ENCODE measurements at places on chromosomes 7 and 10.

GRCh38 chr7:100975371-100975821 is 6.0 kb downstream of the MUC12 start:
- DNase-seq = no peak

DNA sequence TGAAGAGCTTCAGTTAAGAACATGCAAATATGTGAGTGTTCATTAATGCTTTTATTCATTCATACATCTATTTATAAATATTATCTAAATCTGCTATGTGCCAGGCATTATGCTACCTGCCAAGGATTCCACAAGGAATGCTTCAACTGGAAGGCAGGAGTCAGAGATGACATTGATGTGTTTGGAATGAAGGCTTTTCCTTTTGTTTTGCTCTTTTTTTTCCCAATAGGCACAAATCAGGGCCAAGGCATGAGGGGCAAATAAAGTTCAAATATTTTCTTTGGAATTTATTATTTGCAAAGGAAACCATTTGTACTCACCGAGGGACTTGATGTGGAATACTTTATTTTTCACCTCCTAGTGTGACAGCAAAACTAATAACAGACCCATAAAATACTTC is 530.3 kb downstream of the ARL4A start:
- no peak for DNase-seq

GRCh38 chr10:83917537-83918506 is 221.5 kb upstream of the GHITM start:
- DNase-seq = no peak

DNA sequence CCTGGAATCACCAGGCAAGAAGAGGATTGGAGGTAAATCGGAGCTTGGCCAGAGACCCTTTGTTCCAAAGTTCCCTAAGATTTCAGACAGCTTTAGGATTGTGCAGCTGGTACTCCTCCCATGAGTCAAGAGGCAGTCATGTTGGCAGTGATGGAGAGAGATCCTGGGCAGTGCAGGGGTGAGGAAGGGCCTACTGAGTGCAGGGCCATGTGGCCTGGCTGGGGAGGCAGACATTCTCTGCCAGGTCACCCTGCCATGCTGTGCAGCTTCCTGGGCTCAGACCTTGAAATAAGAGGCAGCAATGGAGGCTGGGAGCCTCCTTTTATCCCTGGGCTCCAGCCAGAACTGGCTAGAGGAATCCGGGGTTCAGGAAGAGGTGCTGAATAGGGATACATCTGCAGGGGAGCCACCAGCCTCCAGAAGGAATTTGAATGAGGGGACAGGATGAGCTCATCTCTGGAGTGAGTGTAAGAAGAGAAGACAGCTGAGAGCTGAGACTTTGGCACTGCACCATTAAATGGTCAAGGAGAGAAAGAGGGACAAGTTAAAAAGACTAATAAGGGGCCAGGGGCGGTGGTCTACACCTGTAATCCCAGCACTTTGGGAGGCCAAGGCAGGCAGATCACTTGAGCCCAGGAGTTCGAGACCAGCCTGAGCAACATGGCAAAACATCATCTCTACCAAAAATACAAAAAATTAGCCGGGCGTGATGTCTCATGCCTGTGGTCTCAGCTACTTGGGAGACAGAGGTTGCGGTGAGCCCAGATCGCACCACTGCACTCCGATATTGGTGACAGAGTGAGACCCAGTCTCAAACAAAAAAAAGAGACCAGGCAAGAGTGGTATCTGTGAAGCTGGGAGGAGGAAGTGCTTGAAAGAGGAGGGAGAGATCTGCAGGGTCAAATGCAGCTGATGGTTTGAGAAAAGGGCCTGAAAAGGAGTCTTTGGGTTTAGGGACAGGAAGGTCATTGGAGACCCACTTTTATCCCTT is 12.0 kb downstream of the SFTPD start:
- DNase-seq = no peak

- no peak for DNase-seq
Measured at GRCh38 chr7:382043-382400, 92.1 kb downstream of the FOXL3 start.

GRCh38 chr7:15306296-15306695 is 255.5 kb downstream of the AGMO start:
- DNase-seq = no peak

DNA sequence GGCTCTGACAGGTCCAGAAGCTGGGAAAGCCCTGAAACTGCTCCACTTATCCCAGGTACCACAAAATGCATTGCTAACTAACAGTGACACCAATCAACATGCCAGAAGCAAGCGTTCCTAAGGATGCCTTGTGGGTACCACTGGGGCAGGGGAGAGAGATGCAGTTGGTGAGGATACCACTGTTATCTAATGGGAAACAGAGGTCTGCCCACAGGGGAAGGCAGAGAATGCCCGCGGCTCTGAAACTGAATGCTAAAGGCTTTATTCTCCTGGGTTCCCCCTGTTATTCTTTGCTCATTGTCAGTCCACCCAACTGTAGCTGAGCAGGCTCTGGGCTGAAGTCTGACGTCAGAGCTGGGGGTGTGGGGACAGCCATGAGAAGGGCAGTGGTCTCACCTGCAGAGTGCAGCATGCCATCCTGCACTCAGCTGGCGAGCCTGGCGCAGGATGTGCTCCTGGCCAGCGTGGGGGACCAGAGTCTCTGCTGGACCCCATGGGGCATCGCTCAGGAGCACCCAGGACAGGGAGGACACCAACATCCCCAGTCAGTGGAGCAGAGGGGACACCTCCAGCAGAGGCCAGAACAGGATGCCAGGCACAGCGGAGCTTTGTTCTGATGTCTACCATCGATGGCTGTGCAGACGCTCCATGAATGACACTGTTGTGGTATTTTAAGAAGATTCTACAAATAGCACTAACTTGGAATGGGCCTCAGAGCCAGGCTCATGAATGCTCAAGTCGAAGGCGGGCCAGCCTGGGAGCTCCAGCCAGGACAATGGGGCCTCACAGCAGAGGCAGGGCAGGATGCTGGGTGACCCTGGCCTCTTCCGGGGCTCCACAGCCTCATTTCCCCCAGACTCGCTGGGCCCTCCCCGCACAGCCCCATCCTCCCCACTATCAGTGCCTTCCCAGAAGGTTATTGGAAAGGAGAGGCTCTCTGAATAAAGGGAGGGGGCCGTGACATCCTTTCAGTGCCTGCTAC is 95.8 kb downstream of the ARHGAP22 start:
- no peak for DNase-seq

DNA sequence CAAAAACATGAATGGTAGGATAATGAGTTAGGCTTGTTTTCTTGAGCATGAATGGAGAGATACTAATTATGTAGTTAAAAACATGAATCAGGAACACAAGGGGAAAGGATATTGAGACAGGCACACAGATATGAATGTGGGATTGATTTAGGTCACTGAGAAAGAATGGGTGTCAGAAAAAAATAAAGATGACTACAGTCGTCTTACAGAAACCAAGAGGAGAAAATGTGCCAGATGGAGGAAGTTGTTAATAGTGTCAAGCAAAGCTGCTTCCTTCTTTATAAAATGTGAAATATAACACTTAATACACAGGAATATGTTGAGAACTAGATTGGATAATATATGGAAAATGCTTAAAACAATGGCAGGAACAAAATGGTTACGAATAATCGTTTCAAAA is 173.3 kb upstream of the BET1 start:
- no peak for DNase-seq

- no peak for DNase-seq
Measured at GRCh38 chr7:67990003-67990402, 993.4 kb downstream of the TYW1 start.

DNA sequence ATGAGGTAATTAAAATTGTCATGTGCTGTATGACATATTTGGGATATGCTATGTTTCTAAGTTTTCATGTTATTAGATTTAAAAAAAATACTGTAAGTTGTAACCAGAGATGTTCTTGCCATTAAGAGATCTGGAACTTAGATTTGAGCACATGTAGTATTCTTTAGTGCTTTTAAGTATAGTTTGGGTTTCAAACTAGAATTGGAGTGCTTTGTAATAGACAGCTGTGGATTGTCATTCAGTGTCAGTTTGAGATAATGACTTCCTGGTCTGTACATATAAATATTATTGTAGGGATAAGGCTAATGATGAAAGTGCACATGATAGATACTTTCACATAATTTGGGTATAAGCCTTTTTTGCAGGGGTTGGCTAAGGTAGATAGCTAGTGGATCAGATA is 936.2 kb downstream of the CNTNAP2 start:
- no peak for DNase-seq

GRCh38 chr7:11328309-11328708 is 354.6 kb downstream of the PHF14 start:
- DNase-seq = no peak

DNA sequence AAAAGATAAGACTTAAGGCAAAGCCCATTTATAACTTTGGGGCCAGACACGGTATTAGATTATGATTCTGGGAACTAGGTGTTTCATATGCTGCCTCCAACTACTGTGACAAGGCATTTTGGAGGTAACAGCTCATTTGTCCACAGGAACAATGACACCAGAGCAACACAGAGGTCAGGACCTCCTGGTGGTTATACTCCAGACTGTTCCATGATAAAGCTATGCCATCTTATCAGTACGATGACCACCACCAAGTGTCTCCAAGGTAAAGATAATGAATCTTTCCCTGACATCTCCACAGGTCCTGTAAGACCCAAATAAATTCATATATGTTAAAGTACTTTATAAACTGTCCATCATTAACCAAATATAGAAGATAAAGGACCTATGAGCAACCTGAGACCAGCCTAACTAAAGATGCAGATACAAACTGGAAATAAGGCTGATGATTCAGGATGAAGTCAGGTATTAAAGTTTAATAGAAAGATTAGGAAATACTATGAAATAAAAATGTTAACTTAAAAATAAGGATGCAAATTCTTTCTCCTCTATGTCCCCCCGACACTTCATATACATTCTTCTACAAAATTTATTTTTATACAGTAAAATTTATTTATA is 26.2 kb downstream of the CUL2 start:
- no peak for DNase-seq

- DNase-seq = no peak
Measured at GRCh38 chr10:86962981-86963310, 4.5 kb downstream of the SNCG start.

- no peak for DNase-seq
Measured at GRCh38 chr10:132514821-132515520, 22.6 kb upstream of the INPP5A start.

GRCh38 chr7:111138586-111138985 is 47.7 kb downstream of the LRRN3 start:
- no peak for DNase-seq

DNA sequence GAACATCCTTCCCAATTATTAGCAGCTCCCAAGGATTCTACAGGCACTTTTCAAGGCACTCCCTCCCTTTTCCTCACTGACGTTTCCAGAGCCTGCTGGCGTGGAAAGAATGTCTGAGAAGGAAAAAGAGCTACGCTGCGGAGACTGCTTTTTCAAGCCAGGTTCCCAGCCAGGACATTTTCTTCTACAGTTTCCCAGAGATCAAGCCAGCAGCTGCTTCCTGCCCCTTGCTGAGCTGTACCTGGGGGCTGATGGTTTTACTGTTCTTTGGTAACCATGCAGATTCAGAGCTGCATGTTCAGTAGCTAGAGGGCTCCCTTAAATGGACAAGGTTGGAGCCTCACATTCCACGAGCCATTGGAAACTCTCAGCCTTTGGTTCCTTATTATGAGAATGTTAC is 133.4 kb downstream of the EVX1 start:
- DNase-seq = no peak

DNA sequence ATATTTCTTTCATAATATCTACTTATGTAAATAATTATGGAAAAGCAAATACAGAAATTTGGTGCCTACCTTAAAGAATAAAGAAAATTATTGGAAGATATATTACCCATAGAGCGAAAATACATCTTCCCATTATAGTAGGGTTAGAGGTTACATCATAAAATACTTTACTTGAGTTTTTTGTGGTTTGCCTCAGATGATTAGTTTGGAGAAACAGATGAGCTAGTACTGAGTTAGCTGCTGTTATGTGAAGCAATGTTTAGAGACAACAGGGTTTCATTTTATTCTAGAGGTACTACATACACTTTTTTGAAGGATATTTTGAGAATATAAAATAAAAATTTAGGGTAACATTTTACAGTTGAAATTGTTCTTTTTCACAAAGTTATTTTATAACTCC is 2.9 kb upstream of the MLLT10 start:
- no peak for DNase-seq

- DNase-seq = peak; percentile 28
Measured at GRCh38 chr10:60114765-60115586, 208.6 kb upstream of the CCDC6 start.

DNA sequence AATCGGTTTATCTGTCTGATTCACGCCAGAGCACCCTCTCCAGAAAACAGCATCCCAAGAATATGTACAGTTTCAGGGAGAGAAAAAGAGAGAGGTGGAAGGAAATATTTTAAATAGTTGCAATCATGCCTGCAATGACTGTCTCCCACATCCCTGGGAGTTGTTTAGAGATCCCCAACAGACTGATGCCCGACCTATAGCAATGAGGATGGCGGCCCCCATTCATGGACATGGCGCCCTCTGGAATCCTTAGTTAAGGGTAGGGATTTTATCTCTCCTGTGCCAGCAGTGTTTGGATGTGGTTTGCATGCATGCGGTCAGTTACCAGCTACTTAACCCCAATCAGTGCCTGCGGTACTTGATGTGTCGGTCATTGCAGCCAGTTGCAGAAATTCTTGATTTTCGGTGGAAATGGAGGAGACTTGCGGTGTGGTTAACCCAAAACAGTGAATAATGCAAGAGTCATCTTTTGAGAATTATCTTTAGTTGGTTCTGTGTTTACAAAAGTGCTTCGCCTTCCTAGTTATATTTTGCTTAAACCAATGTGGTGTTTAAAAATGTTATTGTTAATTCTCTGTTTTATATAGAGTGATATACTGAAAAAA is 186.0 kb upstream of the TCF7L2 start:
- DNase-seq = no peak

DNA sequence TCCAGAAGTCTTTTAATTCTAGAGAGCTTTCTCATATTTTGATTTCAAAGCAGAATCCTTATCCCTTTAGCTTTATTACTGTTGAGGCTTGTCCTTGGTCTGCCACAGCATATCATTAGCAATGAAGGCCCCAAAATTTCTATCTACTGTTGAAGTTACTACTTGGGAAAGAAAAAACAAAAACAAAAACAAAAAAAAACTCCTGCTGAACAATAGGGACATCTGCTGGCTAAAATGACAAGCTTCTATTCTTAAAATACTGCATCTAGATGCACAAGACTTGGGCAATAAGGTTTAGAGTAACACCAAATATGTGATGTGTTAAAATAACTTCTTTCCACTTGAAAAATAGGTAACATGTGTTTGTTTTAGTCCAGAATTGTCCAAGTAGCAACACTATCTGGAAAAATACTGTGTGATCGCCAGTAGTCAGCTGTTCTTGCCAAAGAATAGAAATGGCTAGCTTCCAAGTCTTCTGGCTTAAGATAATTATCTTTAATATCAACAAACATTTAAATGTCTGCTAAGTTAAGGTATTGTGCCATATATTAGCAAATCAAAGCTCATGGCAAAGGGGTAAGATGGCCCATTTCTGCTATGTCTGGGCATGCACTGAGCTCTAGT is 3.8 kb upstream of the DMTF1 start:
- peak; percentile 36 for DNase-seq

- DNase-seq = no peak
Measured at GRCh38 chr10:71408436-71409225, 11.9 kb downstream of the CDH23 start.

GRCh38 chr7:79452032-79452494 is 1.4 kb downstream of the MAGI2 start:
- DNase-seq = no peak

Measured in CD4-positive, alpha-beta memory T cell (primary cell).